NCI-H2029 treated with DMSO at 0.1 percent for 48 hours (cell line): ENCODE measurements at places on chromosomes 7 and 10.

DNA sequence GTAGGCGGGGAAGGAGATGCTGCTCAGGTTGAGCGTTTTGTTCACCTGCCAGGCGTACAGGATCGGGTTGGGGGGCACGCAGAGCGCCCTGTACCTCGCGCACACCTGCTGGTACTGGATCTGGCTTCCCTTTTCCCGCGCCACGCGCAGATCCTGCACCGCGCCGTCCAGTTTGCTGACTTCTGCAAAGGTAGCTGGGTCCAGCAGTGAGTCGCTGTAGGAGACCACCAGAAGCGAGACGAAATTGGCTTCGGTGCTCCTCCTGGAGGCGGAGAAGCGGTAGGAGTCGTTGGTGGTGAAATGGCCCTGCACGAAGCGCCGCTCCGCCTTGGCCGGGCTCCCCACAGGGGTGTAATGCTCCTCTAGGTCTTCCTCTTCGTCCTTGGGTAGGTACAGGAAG lies 90.7 kb upstream of the RAB18 start:
- no peak for DNase-seq

- no peak for DNase-seq
Measured at GRCh38 chr7:123599766-123600165, 1.9 kb upstream of the ASB15 start.

GRCh38 chr7:33841705-33842129 lies 63.6 kb upstream of the BMPER start:
- peak; percentile 79 for DNase-seq

DNA sequence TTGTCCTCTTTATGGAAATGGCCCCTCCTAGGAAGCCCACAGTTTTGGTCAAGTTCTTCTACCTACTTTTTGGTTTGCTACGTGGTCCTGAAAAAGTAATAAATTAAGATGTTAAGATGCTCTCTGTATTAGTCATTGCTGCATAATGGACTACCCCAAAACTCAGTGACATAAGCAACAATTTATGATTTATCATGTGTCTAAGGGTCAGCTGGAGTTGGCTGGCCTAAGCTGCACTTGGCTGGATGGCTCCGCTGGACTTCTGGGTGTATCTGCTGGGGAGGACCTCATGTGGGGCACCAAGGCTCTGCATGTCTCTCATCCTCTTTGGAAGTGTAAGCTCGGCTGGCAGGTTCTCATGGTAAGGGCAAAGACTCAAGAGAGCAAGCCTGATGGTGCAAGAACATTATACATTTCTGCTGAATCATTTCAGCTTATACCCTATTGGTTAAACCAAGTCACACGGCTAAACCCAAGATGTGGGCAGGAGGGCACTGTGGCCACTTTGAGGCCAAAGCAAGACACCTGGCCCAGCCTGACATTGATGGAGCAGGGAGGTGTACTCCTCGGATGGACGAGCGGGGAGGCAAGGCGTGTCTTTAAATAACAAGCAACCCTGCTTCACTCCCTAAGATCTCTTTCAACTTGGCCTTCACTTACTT lies 47.7 kb downstream of the TBXAS1 start:
- DNase-seq, result no peak

- peak; percentile 30 for DNase-seq
Measured at GRCh38 chr7:82156168-82156567, 287.4 kb downstream of the CACNA2D1 start.

- DNase-seq, result no peak
Measured at GRCh38 chr10:110208614-110209453, 1.4 kb downstream of the MXI1 start.

- DNase-seq, result peak; percentile 1
Measured at GRCh38 chr10:77004917-77005564, 632.6 kb downstream of the KCNMA1 start.

- no peak for DNase-seq
Measured at GRCh38 chr10:75649466-75649865, 218.0 kb downstream of the LRMDA start.

DNA sequence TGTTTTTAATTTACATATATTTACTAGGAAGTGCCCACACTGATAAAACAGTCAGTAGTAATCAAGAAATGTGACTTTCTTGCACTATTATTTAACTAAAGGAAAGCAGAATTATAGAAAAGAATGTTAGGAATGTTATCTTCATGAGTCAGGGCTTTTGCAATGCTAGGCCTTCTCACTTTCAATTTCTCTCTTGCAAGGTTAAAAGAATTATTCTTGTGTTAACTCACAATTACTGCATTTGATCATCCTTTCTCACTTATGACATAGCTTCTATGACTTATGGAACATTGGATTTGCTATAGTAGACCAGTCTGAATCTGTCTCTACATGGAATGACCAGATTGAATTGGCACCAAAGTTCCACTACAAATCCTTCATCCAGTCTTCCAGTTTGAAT lies 192.4 kb downstream of the SDK1 start:
- DNase-seq, result no peak

DNA sequence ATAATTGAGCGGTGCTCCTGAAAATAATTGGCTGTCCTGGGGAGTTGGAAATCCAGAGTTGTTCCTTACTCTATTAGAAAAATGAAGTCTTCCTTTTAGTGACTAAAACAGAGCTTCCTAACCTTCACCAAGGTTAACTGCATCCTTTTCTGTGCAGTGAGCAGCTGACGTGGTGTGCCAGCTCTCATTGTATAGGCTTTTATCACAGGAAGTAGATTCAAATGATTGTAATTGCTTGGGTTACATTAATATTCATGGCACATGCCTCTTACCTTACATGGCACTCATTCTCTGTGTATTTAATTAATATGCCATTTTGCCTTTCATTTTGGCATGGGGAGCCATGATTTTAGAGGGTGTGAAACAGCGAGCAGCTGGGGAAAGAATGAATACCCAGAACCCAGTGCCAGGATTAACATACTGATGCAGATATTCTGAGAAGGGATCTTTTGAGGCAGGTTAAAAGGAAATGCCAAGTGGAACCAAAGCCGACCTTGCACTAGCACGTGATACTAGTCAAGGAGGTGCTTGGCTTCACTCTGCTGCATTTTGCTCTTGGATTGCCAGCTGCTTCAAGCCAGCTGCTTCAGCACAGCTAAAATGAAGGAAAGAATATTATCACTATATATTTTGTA lies 115.3 kb downstream of the ST7 start:
- peak; percentile 83 for DNase-seq

GRCh38 chr7:76072243-76073148 lies 24.6 kb downstream of the MDH2 start:
- no peak for DNase-seq

DNA sequence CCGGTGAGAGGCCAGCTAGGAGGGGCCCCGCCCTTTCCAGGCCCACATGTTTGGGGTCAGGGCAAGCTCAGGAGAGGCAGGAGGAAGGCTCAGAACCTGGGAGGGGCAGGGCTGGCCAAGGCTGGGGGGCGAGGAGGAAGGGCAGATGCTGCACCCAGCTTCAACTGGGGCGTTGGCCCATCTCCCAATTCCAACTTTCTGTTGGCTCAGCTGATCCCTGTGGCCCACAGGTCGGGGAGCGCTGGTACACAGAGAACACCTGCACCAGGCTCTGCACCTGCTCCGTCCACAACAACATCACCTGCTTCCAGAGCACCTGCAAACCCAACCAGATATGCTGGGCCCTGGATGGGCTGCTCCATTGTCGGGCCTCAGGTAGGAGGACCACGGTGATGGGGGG lies 40.1 kb downstream of the ZAN start:
- no peak for DNase-seq

- DNase-seq, result no peak
Measured at GRCh38 chr7:47132471-47132870, 449.4 kb downstream of the TNS3 start.

- DNase-seq, result no peak
Measured at GRCh38 chr7:53191191-53191695, 155.8 kb downstream of the POM121L12 start.

GRCh38 chr10:99443500-99443899 lies 13.1 kb upstream of the GOT1 start:
- no peak for DNase-seq

DNA sequence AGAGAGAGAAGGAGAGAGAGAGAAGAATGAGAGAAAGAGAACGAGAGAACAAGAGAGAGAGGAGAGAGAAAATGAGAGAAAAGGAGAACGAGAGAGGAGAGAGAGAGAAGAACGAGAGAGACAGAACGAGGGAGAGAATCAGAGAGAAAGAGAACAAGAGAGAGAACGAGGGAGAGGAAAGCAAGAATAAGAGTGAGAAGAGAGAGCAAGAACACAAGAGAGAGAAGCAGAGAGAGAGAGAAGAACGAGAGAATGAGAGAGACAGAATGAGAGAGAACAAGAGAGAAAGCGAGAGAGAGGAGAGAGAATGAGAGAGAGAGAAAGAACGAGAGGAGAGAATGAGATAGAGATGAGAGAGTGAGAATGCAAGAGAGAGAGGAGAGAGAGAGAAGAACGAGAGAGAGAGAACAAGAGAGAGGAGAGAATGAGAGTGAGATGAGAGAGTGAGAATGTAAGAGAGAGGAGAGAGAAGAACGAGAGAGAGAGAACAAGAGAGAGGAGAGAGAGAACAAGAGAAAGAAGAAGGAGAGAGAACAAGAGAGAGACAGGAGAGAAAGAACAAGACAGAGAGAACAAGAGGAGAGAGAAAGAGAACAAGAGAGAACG lies 68.2 kb downstream of the ASB13 start:
- no peak for DNase-seq

- DNase-seq, result no peak
Measured at GRCh38 chr7:30034501-30034900, 6.3 kb downstream of the PLEKHA8 start.

GRCh38 chr7:5350600-5351385 lies 68.0 kb downstream of the SLC29A4 start:
- DNase-seq, result no peak

GRCh38 chr10:124737221-124737620 lies 7.0 kb downstream of the FAM53B start:
- DNase-seq, result no peak

DNA sequence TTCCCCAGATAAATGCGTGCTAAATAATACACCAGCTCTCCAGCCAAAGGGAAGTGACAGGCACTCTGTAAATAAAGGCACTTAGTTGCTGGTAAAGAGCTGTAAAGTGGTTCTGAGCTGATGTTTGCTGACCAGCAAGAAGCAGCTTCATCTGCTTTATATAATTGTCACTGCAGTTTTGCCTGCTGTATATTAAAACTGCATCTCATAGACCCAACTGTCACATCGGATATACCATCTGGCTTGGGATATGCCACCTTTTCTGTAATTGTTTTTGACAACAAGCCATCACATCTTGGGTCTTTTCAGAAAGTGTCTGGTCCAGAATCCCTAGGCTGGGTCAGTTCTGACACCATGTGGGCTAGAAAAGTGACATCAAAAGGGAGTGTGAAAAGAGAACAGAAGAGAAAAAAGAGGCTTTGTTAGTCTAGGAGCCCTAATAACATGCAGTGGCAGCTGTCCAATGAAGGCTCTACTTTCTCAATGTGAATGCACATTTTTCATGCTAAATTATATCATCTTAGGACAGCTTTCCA lies 697.6 kb downstream of the KCNMA1 start:
- DNase-seq, result no peak

GRCh38 chr10:71045204-71045809 lies 156.9 kb upstream of the PCBD1 start:
- no peak for DNase-seq

DNA sequence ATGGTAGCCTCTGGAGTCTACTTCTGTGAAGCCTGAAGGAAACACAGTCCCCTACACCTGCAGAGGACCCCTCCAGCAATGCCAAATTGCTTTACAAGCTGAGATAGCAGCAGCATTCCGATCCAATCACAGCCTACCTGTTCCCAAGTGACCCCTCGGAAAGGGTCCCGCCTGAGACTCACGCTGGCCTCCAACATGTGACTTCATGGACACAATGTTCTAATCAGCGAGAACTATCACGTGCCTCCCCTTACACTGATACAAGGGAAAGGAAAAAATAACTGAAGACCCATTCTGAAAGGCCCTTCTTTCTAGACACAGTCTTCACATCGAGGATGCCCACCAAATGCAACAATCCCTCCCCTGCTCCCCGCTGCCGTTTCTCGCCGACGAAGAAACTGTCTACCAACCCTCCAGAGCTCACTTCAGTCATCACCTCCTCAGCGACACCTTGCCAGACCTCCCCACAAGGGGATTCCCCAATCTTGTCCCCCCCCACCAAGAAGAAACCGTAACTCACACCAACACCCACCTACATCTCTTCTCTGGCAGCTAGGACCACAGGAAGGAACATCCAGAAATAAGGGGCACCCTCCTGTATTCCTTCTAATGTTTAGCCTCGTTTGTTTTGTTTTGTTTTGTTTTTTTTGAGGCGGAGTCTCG lies 1.8 kb downstream of the SNX8 start:
- no peak for DNase-seq

GRCh38 chr7:158064631-158065030 lies 523.0 kb downstream of the PTPRN2 start:
- no peak for DNase-seq

DNA sequence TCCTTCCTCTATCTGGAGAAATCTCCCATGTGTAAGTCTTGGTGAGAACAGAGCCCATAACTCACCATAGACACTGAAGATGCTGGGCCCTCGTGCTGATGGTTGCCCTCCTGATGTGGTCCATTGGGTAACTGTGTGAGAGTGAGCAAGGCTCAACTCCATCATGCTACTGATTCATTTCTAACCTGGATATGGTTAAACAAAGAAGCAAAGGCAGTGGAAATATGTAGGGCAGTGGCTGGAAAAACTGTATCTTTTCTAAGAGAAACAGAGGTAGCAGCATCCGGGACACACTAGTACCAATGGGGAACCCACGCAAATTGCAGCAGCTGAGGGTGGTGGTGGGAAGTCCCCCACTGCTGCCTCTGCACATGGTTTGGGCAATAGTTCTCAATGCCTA lies 221.7 kb downstream of the KLF6 start:
- DNase-seq, result no peak

DNA sequence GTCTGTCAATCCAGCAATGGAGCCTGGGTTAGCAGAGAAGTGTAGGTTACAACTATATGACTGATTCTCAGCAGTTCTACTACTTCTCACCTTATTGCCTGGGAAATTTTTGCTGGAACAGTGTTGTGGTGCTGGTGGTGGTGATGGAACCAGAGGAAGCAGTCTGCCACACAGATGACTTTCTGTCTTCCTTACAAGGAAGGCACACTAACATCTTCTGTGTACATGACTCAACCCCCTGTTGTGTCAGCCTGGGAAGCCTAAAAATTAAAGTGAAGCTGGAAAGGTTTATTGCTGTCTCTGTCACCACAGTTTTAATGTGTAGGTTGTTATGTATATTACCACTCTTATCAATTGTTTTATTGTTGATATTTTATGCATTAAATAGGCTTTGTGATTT lies 40.3 kb downstream of the ANKRD7 start:
- no peak for DNase-seq

GRCh38 chr10:95646160-95646559 lies 10.4 kb downstream of the ALDH18A1 start:
- no peak for DNase-seq
